ENCODE measurements at places on chromosomes 11 and 22.
A peak's percentile ranks its signal among the peaks of the same experiment; 100 is the strongest.

- no peak for DNase-seq
- H3K27me3 ChIP-seq = no peaks in the 10 kb centered on the region
These were observed 946.0 kb downstream of the FAM181B start for GRCh38 chr11:81787584-81788049.

DNA sequence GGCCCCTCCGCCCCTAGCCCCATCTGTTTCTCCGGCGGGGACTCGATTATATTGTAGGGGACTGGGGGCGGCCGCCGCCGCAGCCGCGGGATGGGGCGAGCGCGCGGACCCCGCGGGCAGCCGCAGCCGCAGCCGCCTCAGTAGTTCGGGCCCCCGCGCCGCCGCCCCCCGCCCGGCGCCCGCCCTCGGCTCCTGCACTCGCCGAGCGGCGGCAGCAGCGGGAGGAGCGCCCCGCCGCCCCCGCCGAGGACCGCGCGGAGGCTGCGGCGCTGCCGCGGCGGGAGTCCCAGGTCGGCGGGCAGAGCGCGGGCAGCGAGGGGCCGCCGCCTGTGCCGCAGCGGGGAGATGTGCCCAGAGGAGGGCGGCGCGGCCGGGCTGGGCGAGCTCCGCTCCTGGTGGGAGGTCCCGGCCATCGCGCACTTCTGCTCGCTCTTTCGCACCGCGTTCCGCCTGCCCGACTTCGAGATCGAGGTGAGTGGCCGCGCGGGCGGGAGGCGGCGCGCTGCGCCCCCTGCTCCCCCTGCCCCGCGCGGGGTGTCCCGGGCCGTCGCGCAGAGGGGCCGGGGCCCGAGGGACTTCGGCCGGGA is at the start of gene CECR2:
CECR2 (plus strand) TSS at position 22 of the 587 bp plus-strand sequence; CDS start at position 346, 324 bp downstream.
- peak within 1 kb of the TSS; percentile 63 for H3K4me3 ChIP-seq
- DNase-seq = peak; percentile 19
- H3K36me3 ChIP-seq = no peaks in the 10 kb centered on the region
- peak within 1 kb of the TSS; percentile 47 for H3K27ac ChIP-seq

DNA sequence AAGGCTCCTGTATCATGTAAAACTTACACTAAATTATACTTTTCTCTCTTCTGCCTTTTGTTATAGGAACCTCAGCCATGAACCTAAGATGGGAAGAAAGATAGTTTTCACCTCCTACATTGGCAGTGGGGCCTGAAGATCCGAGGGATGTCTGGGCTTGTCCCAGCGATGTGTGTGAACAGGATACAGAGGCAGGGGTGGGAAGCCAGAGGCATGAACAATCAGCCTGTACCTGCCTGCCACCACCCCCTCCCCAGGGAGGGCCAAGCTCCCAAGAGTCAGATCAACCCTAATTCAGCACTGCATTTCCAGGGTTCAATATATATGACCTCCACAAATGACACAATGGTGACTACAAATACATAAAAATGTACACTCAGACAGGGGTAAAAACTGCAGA is 9.4 kb downstream of the KIAA0930 start:
- no peaks in the 10 kb centered on the region for H3K36me3 ChIP-seq
- no peaks in the 10 kb centered on the region for H3K27me3 ChIP-seq
- no peak overlapping the region for H3K27ac ChIP-seq
- no peak overlapping the region for H3K4me3 ChIP-seq

DNA sequence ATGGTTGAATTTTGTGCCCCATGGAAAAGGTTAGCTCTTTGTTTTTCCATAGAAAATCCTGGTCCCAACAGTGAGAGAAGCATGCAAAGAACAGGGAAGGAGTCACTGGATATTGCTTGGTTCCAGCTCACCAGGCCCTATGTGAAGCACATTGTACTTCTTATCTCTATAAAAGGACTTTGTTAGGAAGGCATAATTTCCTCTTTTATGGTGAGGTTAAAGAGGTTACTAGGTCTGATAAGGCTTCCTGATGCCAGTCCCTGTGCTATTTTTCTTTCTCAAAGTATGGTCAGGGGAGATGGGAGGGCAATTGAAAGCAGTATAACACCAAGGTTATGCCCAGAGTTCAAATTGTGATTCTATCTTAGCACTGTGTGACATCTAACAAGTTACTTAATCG is 162.6 kb downstream of the KIF18A start:
- H3K4me3 ChIP-seq = no peak overlapping the region
- no peak for DNase-seq
- H3K4me1 ChIP-seq = no peaks in the 10 kb centered on the region
- no peaks in the 10 kb centered on the region for H3K27me3 ChIP-seq

DNA sequence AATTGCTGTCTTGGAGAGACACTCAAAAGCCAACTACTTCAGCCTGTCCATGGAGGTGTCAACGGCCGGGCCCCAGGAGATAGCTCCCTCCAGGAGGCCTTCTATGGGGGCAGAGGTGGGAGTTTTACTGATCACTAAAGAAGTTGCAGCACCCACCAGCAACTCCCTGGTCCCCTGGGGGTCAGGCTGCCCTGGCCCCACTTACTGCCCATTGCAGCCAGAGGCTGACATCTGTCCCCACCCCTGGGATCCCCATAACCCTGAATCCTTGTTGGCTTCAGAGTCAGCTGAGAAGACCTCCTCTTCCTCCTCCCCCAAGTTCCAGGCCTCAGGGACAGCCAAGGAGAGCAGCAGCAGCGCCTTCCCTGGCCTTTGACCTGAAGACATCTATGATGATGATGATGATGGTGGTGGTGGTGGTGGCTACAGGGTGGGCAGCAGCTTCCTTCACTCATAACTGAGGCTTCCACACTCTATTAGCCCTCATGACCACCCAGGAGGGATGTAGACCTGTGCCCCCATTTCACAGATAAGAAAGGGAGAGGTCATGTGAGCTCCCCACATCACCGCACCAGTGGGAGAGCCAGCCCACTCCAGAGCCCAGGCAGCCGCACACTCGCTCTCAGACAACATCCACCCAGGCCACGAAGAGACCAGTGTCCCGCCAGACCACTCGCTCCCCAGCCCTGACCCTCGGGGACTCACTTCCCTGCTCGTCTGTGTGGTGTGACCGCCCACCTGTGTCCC is 43.8 kb upstream of the FGF3 start:
- H3K27me3 ChIP-seq = no peaks in the 10 kb centered on the region
- H3K4me3 ChIP-seq = no peak overlapping the region
- no peaks in the 10 kb centered on the region for H3K36me3 ChIP-seq
- H3K27ac ChIP-seq = no peak overlapping the region
- no peak for DNase-seq

GRCh38 chr11:106061249-106061784 is 15.8 kb downstream of the KBTBD3 start:
- H3K36me3 ChIP-seq = no peaks in the 10 kb centered on the region
- no peak for DNase-seq
- no peak overlapping the region for H3K27ac ChIP-seq
- H3K27me3 ChIP-seq = no peaks in the 10 kb centered on the region
- no peaks in the 10 kb centered on the region for H3K4me1 ChIP-seq

DNA sequence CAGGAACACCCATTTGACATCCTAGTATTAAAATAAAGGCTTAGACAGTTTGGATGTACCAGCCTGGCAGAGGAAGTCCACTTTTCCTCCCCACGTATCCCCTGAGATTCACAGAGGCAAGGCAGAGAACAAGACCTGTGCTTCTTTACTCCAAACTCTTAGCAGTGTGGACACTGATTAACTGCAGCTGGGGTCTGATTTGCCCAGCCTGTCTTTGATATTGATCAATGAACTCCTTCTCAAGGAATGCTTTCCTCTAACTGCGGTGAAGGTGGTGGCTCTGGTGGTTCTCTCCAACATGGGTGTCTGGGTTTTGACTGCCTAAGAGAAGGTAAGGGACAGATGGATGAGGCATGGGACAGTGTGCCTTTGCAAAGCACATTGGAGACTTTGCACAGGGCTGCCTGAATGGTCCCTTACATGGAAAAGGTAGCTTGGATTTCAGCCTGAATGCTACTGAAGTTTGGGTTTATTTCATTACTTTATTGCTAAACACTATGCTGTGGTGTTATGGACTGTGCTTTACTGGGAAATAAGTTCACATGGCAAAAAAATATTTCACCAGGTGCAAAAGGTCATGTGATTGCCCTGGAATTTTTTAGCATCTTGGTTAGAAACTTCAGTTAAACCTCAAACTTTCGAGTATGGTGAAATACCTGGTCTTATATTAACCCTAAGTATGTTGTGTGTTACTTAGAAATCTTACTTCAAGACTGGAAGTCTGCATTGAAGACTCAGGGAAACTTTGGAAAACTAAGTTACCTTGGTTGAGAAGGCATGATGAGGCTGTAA is 1.8 kb downstream of the GAS2 start:
- no peak overlapping the region for H3K27ac ChIP-seq
- no peaks in the 10 kb centered on the region for H3K4me1 ChIP-seq
- no peaks in the 10 kb centered on the region for H3K36me3 ChIP-seq
- H3K4me3 ChIP-seq = no peak overlapping the region

DNA sequence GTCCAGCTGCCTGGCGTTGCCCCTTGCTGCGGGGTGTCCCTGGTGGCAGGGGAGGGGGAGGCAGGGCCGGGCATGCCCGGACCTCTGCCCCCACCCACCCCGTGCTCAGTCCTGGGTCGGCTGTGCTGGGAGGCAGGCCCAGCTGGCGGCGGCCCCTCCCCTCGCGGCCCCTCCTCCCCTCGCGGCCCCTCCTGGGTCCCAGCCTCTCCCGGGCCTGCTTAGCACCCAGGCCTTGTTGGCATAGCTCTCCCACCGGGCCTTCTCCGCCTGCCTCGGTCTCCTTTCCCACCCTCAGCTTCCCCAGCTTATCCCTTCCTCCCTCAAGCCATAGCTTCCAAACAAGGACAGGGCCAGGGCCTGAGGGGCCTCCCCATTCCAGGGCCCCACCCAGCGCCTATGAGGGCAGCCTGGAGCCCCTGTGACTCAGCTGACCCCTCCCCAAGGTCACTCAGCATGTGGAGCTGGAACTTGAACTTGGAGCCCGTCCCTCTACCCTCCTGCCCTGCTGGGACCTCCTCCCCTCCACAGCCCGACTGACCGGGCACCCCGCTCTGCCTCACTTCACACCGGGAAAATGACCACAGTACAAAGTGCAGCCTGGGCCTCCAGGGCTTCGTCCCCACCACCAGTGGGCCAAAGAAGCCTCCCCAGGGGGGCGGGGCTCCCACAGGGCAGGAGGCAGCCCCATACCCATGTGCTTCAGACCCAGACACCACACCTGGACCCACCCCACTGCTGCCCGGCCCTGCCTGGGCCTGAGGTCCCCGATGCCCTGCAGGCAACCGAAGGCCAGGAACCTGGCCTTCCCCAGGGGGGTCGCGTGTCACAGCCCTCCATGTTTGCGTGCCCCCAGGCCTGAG is 1.2 kb downstream of the EPS8L2 start:
- no peak for DNase-seq
- no peaks in the 10 kb centered on the region for H3K36me3 ChIP-seq
- H3K27me3 ChIP-seq = no peaks in the 10 kb centered on the region
